ENCODE measurements at places on chromosomes 7 and 10.

- DNase-seq, result no peak
Measured at GRCh38 chr7:117588352-117588794, 108.5 kb downstream of the CFTR start.

- DNase-seq, result no peak
Measured at GRCh38 chr7:102891693-102892261, 21.0 kb upstream of the LRRC17 start.

DNA sequence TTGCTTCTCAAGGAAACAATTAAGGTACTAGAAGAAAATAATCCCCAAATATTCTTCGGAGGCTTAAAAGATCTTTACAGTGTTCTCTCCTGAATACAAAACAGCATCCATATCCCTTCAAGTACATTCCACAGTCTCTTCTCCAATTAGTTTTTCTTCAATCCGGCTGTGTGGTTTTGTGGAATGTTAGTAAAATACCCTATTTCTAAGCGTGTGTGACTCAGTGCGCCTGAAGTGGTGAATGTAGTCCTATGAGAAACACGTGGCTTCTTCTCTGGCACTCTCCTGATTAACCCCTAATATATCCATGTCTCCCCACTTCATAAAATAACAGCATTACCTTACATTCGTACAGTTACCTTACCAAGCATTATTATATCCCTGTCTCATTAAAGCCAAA, 570.2 kb downstream of the ARL4A start:
- no peak for DNase-seq

GRCh38 chr10:37712489-37713131, 144.8 kb downstream of the ZNF248 start:
- no peak for DNase-seq

- DNase-seq, result no peak
Measured at GRCh38 chr7:21923658-21924057, 22.0 kb downstream of the CDCA7L start.

GRCh38 chr10:79286318-79286951, 60.8 kb upstream of the PPIF start:
- no peak for DNase-seq

GRCh38 chr7:153398370-153398769, 638.8 kb downstream of the ACTR3B start:
- no peak for DNase-seq

- DNase-seq, result no peak
Measured at GRCh38 chr10:49744091-49744685, 17.9 kb downstream of the OGDHL start.

GRCh38 chr10:13659887-13660550, 73.3 kb downstream of the PRPF18 start:
- DNase-seq, result peak; percentile 78

GRCh38 chr10:69045441-69046300, 42.2 kb upstream of the SRGN start:
- DNase-seq, result no peak

- peak; percentile 99 for DNase-seq
Measured at GRCh38 chr7:23474094-23474828, 4.0 kb upstream of the IGF2BP3 start.

GRCh38 chr10:70137135-70137534, 4.5 kb upstream of the AIFM2 start:
- no peak for DNase-seq

GRCh38 chr7:74064696-74065095, 18.9 kb upstream of the LIMK1 start:
- DNase-seq, result no peak

DNA sequence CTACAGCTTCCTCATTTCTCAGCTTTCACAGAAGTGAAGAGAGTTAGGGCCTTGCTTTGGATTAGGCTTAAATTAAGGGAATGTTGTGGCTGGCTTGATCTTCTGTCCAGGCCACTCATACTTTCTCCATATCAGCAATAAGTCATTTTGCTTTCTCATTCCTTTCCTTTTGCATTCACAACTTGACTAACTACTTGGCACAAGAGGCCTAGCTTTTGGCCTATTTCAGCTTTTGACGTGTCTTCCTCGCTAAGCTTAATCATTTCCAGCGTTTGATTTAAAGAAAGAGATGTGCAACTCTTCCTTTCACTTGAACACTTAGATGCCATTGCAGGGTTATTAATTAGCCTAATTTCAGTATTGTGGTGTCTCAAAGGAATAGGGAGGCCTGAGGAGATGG, 712.0 kb downstream of the INHBA start:
- DNase-seq, result no peak

DNA sequence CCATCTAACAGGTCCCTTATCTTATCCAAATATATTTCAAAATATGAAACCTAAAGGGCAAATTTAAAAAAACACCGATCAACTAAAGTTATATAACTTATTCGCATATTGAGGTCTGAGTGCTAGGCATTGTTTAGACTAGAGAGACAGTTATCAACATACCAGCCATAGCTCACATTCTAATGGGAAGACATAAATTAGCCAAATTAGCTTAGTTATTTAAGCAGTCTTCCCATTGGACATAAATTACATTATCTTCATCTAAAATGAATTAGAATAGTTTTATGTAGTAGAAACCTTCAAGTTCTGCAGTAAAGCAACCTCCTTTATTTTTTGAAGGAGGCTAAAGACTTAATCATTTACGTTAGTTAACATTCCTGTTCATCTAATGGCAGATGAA, 17.4 kb downstream of the KIF5B start:
- no peak for DNase-seq

DNA sequence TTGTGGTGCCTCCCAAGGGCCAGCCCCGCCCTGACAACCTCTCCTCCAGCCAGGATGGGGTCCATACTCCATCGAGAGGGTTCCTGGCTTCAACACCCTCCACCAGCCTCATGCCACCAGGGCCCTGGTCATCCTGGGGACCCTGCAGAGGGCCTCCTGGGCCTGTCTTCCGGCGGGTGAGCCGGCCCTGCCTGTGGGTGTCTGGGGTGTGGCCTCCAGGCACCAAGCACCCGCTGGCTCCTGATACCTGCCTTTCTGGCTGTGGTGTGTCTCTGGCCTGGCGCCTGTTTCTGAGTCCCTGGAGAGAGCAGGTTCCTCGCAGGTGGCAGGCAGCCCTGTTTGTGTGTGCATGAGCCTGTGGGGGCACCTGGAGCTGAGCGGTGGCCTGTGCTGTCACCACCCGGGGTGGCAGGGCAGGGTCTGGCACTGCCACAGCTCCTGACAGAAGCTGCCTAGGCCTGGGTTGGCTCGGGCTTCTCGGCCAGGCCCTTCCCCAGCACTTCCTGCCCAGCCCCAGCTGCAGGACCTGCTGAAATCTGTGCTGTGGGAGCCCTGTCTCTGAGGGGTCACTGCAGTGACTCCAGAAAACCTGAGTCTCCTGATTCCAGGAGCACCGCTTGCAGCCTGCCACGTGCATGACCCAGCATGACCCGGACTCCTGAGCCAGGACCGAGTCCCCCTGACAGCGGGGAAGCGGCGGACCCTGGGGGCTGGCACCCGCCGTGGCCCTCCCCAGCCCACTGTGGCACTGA, 18.4 kb downstream of the ADAM8 start:
- DNase-seq, result peak; percentile 33

DNA sequence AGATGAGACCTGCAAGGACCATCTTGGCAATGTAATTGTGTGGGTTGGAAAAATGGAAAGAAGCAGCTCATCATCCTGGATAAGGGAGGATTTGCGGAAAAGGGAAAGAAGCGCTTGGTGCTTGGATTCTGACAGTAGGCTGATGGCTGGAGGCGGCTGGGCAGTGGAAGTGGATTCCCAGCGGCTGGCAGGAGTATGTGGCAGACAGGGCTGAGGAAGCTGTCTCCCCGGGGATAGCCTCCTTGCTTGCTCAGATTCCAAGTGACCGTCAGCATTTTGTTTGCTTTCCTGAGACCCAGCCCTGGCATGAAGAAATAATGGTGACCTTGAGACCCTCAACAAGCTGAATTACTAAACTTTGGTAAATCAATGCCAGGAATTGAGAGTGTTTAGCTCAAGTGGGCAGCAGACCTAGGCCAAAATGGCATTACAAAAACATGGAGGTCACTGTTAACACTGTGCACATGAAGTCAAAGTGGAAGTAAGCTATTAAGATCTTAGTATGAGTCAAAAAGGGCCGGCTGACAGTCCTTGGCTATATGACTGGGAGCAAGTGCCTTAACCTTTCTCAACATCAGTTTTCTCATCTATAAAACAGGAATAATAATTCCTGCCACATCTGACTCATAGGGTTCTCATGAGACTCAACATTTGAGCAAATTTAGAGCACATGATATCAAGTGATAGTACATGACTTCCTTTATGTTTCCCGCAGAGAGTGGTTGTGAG, 21.3 kb downstream of the SLC25A28 start:
- no peak for DNase-seq

- DNase-seq, result no peak
Measured at GRCh38 chr10:34407324-34407805, 407.7 kb downstream of the PARD3 start.

DNA sequence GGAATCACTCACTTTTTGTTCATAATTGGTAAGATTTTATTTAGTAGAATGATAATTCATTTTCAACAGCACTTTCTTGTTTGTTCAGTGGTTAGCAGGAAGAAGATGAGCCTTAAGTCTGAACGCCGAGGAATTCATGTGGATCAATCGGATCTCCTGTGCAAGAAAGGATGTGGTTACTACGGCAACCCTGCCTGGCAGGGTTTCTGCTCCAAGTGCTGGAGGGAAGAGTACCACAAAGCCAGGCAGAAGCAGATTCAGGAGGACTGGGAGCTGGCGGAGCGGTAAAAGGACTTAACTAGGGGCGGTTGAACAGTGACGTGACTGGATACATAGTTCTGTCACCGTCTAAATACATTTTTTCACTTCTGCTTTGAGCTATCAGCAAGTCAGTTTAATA, 31.3 kb downstream of the RABGEF1 start:
- peak; percentile 46 for DNase-seq

Measured in retina (tissue), 1 donor.